ENCODE measurements at places on chromosomes 7 and 10. TPM values are rescaled to one million over a fixed set of nuclear protein-coding genes. Genes with fewer than 3 reads are reported as not detected.
A peak's percentile ranks its signal among the peaks of the same experiment; 100 is the strongest.

DNA sequence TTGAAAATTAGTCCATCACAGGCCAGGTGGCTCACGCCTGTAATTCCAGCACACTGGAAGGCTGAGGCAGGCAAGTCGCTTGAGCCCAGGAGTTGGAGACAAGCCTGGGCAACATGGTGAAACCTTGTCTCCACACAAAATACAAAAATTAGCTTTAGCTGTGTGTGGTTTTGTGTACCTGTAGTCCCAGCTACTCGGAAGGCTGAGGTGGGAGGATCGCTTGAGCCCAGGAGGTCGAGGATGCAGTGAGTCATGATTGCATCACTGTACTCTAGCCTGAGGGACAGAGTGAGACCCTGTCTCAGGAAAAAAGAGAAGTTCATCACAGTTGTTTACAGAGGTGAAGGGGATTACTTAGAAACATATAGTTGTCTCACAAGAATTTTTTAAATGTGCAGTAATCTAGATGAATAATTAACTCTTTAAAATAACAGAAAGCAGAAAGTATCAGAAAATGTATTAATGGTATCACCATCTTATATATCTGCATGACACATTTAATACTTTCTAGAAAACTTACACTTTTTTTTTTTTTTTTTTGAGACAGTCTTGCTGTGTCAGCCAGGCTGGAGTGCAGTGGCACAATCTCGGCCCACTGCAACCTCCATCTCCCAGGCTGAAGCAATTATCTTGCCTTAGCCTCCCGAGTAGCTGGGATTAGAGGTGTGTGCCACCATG lies 8.9 kb downstream of the LCOR start:
- no peak for DNase-seq

DNA sequence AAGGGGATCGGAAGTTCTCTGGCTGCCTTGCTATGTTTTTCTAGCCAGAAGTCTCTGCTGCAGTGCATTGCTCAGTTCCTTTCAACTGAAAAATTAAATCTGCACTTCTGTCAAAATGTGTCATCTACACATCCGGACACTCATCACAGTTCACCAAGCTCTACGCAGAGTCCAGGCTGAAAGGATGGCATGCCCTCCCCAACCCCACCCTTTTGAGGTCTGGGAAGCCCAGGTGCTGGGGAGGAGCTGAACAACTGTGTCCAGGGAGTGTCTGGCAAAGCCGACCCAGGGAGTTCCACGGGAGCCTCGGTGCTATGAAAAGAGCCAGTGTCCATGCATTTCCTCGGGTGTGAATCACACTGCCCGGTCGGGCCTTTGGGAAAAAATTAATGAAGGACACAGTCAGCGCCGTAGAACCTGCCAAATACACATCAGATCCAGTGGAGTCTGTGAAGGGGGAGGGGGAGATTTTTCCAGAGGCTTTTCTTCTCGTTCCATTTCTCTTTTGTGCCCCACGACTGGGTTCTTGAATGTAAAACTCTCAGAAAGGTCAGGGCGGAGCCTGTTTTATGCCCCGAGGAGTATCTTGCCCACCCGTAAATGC lies 757 bp upstream of the PALS2 start:
- peak; percentile 34 for DNase-seq

- DNase-seq, result no peak
Measured at GRCh38 chr7:94289071-94289470, 105.6 kb upstream of the COL1A2 start.

UPF2 gene
- polyA plus RNA-seq, result 12.9 TPM

DNA sequence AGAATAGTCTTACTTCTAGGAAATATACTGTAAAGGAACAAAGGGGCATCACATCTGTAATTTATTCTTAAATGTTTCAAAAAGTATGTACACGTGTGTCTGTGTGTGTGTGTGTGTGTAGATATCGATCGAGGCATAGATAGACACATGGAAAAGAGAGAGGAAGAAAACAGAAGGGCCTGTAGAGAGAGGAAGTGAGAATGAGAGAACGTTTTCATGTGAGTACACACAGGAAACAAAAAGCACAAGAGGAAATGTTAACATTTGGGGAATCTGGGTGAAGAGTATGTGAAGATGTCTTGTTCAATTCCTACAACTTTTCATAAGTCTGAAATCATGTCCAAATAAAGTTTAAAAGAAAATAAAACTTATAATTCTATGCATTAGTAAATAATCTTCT lies 286.5 kb upstream of the SORCS1 start:
- DNase-seq, result no peak

GRCh38 chr7:4612237-4612636 lies 69.9 kb upstream of the FOXK1 start:
- DNase-seq, result no peak

DNA sequence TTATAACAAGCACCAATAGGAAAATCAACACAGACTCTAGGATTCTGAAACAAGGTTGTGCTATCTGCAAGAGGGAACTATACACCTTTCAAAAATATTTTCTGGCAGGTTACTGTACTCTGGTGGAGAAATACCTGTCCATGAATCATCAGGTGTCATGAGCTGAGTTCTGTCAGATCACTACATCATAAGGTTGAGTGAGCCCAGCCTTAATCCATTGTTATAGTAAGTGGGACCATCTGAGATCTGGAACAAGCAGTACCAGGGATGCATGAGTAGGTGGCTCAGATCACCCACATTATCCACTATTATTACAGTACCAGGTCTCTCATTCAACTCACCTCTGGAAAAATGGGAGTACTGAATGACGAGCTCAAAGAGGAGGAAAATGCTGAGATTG lies 212.4 kb downstream of the DGKI start:
- DNase-seq, result no peak

UCN3 gene
- not detected for polyA plus RNA-seq

DNA sequence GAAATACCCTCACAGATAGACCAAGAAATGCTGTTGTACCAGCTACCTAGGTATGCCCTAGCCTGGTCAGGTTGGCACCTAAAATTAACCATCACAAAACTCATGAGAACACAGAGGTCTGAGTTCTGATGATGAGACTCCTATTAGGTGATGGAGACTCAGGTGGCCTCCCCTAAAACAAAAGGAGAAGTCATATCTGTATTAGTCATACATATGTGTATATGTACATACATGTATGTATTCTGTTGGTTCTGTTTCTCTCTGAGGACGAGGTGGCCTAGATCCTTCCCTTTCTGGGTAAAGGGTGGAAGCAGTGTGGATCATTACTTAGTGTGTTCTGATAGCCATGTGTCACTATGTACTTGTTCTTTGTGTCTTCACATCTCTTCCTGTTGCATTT lies 207.2 kb upstream of the PRSS1 start:
- DNase-seq, result no peak

DNA sequence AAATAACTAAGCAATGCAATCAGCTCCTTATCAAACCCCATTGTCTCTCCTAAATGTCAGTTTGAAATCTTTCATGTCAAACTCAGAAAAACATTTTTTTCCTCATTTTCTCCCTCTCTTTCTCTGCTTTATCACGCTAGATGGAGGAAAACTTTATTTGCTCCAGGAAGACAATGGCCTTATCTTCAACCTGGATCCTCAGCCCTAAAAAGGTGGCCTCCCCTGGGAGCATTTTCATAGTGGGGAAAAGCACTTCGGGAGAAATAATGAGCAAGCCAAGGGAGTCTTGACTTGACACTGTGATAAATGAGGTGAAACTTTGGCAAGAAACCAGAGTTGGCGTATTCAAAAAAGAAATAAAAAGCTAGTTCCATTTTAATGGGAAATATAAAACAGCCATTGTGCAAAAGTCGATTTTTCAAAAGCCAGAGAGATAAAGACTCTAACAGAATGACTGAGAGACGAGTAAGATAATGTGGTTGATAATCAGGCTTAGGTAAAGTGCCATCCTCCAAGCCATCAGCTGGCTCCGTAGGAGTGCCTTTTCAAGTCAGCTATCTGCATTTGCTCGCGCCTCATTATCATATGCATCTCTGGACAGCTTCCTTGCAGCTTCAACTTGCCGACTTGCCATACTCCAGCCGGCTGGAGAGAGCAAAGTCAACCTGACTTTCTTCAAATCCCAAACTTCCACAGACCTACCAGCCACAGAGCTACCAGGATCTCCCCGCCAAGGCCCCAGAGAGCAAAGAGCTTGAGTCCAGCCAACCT lies 19.9 kb downstream of the HABP2 start:
- DNase-seq, result no peak

DNA sequence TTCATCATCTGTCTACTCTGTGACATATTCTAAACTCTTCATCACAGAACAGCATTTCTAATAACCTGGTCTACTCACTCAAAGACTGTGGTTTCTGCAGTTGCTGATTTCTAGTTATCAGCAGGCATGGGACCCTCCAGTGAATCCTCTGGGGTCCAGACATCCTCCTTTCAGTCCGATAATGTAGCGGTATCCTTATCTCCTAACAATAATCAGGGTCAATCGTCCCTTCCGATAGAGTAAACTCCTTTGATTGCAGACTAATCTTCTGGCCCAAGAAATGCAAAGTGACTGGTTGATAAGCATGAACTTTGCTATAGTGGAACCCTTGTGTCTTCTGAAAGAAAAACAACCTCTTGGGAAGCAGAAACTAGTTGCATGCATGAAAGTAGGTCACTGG lies 1209.8 kb upstream of the CELF2 start:
- no peak for DNase-seq

ANKRD22 gene
- polyA plus RNA-seq, result 1.2 TPM

GRCh38 chr7:117555260-117555659 lies 75.4 kb downstream of the CFTR start:
- no peak for DNase-seq

GRCh38 chr10:19570120-19570519 lies 246.1 kb upstream of the PLXDC2 start:
- no peak for DNase-seq

- DNase-seq, result no peak
Measured at GRCh38 chr10:18786478-18786877, 127.2 kb downstream of the ARL5B start.

MCM10 gene
- 0.55 TPM for polyA plus RNA-seq

GRCh38 chr7:92409357-92409756 lies 37.9 kb upstream of the GATAD1 start:
- no peak for DNase-seq

ADAM8 gene
- 143 TPM for polyA plus RNA-seq

DNA sequence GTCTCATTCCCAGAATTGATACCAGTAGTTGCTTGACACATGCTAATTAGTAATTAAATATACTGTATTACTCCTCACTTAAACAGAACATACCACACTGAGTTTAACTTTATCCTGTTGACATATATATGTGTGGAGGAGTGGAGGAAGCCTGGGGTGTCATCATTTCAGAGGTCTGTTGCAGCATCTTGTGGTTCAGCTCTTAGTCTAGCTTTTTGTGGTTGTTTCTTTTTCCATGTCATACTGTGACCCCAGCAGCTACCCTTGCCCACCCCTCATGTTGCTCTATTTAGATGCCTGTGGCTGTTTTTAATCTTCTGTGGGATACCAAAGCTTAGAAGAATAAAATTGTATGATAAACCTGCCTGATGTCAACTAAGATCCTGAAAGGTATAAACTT lies 875.4 kb downstream of the LRMDA start:
- no peak for DNase-seq

GFRA1 gene
- not detected for polyA plus RNA-seq

- DNase-seq, result no peak
Measured at GRCh38 chr10:133010095-133010842, 67.9 kb upstream of the CFAP46 start.

TET1 gene
- polyA plus RNA-seq, result 1.5 TPM

NAT16 gene
- not detected for polyA plus RNA-seq

- DNase-seq, result no peak
Measured at GRCh38 chr7:123941391-123942180, 16.5 kb downstream of the SPAM1 start.

DNA sequence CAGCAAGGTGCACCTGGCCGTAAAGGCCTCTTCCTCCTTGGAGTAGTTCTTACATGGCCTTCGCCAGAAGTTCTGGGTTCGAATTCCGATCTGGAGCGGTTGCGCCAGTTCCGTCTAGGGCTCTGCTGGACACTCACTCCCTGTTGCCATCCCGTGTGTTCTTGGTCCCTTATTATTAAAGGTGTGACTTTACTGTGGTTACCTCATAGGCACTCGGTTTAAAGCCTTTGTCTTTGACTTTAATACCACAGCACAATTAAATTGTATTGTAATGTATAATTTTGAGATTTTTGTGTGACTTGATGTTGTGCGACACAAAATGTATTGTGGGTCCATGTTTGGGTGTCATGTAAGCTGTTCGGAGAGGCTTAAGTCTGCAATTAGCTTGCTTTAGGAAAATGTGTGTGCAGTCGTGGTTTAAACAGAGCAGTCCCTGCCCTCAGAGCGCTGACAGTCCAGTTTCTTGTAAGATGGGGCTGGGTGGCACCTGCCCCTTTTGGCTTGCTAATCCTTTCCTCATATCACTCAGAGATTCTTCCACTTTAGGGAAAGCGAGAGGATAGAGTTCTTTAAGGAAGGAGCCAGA lies 919 bp downstream of the INPP5F start:
- no peak for DNase-seq

C7orf33 gene
- polyA plus RNA-seq, result not detected

KIAA1549 gene
- polyA plus RNA-seq, result 0.04 TPM

- DNase-seq, result no peak
Measured at GRCh38 chr10:129063212-129063611, 403.8 kb upstream of the MGMT start.

Measured in immature natural killer cell (primary cell).